Stimulated activated naive CD4-positive, alpha-beta T cell treated with Interleukin-2 at 50 U/mL for 16 hours (primary cell): ENCODE measurements at places on chromosomes 7 and 10.

DNA sequence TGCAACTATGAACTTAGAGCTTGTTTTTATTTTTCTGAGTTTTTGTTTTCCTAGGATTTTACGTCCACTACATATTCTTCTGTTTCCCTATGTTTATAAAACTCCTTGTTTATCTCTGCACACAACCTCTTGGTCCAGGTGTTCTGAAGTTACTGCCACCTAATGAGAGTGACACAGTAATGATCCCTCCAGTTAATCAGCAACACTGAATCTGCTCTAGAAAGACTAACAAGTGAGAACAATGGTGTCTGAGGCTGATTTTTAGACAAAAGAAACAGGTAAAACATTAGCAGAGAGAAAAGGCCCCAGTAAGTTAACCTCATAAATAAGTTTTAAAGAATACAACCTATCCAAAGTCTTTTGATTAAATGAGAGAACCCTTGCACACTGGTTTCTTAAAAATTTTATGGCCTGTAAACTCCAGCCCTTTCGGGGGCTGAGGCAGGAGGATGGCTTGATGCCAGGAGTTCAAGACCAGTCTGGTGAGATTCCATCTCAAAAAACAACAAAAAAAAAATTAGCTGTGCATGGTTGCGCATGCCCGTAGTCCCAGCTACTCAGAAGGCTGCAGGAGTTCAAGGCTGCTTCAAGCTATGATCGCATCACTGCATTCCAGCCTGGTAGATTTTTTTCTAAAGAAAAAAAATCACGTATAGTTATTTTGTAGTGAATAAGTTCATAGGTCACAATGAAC lies 397.6 kb downstream of the MAGI2 start:
- no peak for DNase-seq

DNA sequence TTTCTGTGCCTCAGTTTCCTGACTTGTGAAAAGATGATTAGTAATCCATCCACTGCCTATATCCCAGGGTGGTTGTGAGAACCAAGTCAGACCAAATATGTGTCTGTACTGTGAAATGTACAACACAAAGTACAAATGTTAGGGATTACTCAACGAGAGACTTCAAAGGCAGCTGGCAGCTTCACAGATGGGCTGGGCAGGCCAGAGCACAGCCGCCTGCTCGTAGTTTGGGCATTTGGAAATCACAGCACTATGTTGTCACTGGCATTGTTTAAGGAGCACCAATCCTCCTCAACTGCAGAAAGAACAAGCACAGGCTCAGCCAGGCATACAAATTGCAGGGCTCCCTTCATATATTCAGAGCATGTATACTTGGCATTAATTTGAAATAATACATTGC lies 64.5 kb upstream of the C10orf90 start:
- no peak for DNase-seq

GRCh38 chr10:27223964-27224363 lies 16.6 kb downstream of the ACBD5 start:
- DNase-seq = no peak

DNA sequence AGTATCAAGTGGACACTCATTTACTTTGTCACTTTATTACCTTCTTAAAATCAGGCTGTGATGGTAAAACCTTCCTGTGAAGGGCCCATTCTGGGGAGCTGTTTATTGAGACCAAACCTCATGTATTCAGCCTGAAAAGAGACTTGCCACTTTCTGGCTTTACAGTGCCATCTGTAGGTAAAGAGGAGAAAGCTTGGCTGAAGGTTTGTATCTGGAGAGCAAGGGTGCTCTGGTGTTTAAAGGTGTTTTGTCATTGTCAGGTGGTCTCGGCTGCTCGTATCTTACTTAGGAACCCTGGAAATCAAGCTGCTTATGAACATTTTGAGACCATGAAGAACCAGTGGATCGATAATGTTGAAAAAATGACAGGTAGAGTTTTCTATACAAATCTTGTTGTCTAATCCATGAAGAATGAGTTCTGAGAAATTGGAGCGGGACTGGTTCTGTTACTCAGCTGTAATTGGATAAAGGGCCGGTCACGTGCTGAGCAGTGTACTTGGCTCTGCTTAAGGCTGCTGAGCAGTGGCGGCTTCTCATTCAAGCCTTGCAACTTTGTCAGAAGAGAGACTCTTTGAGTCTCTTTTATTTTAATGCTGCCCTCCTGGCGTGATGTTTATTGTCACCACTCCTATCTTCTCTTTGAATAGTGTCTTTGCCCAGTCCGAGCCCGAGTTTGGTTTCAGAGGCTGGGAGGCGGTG lies 46.9 kb downstream of the AP3M1 start:
- DNase-seq = no peak

- no peak for DNase-seq
Measured at GRCh38 chr10:89051593-89051992, 61.0 kb downstream of the FAS start.

- no peak for DNase-seq
Measured at GRCh38 chr10:48697821-48698764, 13.4 kb downstream of the WDFY4 start.

- DNase-seq = no peak
Measured at GRCh38 chr7:151553356-151553755, 33.7 kb upstream of the RHEB start.

GRCh38 chr10:113100281-113100680 lies 150.2 kb downstream of the TCF7L2 start:
- no peak for DNase-seq

GRCh38 chr10:60564475-60564874 lies 174.8 kb upstream of the ANK3 start:
- no peak for DNase-seq

GRCh38 chr10:43199088-43199683 lies 60.9 kb downstream of the CSGALNACT2 start:
- DNase-seq = no peak

DNA sequence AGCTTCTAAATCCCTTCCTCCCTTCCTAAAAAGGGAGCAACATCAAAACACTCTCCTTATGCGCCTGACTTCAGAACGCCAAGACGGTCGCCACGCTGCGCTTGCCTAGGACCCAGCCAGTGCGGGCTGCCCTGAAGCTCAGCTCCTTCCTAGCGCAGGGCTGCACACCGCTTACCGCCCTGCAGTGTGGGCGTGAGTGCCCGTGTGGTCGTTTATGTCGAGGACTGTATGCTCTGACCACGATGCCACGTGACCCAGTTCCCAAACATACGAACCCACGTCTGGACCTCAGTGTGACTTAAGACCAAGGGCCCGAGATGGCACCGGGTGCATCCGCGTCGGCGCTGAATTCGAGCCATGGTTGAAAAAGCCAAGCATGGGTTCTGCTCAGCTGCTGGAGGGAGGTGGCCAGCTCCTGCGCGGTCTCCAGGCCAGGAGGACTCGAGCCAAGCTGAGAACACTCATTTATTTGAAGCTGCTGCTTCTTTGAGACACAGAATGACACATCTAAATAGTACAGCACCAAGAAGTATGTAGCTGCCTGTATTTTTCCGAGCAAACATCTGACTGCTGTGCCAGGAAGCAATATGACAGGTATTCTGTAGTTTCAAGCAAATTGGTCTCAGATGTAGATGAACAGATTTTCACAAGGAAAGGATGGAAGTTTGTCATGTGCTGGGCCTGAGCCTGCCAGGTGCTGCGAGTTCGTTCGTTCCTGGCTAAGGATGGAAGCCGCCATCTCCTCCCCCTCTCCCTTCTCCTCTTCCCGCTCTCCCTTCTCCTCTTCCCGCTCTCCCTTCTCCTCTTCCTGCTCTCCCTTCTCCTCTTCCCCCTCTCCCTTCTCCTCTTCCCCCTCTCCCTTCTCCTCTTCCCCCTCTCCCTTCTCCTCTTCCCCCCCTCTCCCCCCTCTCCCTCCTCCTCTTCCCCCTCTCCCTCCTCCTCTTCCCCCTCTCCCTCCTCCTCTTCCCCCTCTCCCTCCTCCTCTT lies 184.7 kb downstream of the EBF3 start:
- no peak for DNase-seq

DNA sequence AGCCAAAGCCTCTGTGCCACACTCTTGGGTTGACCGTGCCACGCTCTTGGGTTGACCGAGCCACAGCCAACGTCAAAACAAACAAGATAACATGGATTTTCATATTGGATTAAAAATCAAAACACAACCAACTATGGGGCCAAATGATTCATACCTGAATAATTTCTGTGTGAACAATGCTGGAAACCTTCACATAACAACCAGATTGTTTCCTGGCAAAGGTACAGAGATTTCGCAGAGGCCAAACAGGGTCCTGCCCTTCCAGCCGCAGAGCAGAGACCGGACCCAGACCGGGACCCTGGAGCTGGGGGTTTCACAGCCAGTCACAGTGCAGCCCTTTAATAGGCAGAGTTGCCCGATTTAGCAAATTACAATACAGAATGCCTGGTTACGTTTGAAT lies 40.5 kb downstream of the ITIH5 start:
- no peak for DNase-seq

DNA sequence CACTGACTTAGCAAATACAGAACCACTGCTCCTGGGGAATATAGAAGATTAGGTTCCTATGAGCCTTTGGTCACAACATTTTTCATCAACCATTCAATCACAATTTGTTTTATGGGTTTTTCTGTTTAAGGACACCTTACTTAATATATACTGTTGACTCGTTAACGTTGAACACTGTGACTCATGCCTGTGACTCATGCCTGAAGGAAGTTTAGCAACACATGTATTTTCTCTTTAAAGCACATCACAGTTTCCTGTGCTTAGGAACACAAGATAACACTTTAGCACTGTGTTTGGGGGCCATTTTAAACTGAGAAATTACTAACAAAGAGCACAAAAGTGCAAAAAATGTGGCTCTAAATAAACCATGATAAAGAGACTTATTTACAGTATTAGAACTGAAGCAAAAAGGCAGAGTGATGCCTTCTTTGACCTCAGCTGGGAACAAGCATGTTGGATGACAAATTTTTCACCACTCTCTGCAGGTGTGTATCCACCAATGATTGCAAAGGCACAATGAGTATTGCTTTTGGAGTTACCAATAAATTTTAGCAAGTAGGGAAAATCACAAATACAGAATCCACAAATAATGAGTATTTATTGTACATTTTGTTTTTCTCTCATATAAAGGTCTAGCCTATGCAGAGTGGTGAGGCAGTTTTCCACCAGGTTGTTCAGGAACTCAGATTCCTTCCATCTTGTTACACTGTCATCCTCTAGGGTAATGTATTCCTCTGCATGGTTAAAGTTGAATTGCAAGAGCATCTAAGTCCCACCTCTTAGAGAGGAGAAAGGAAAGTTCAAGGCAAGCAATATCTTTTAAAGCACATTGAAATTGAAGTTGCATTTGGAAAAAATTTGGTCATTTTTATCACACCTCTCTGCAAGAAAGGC lies 7.3 kb downstream of the FGFBP3 start:
- DNase-seq = peak; percentile 58

DNA sequence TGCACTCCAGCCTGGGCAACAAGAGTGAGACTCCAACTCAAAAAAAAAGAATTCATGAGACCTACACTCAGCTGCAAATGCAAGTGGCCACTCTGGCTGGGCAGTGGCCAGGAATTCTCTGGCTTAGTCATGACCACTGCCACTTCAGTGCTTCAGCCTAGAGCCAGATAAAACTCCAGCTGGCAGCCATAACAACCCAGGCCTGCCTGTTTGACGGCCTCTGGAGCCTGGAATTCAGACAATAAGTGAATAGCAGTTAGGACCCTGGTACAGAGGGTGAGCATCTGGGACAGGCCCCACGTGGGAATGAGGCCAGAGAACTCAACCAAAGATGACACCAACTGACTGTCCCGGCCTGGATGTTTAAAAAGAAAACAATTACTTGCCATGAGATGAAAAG lies 18.9 kb downstream of the RCC1L start:
- no peak for DNase-seq

GRCh38 chr7:134374291-134374690 lies 57.6 kb upstream of the SLC35B4 start:
- DNase-seq = no peak

DNA sequence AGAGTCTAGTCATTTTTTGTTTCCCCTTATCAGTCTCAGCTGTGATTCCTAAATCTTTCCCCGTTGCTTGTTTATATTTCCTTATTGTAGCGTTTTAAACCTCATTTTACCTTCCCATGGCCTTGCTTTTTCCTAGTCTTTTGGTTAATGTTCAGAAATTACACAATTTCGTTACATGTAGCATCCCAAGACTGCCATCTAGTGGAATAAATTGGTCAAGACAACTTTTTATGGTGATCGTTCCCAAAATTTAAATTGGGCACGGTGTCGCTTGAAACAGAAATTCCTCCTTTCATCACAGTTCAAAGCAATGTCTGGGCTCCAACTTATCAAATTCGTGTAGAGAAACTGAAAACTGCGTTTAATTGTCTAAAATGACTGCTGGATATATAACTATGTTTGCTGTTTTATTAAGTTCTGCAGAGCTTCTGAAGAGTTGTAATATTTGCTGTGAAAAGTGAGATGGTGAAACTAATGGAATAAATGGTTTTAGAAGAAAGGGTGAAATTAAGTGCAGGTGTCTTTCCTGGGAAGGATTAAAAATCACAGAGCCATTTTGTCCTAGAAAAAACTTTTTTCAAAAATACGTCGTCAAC lies 370.2 kb downstream of the PHF14 start:
- no peak for DNase-seq

DNA sequence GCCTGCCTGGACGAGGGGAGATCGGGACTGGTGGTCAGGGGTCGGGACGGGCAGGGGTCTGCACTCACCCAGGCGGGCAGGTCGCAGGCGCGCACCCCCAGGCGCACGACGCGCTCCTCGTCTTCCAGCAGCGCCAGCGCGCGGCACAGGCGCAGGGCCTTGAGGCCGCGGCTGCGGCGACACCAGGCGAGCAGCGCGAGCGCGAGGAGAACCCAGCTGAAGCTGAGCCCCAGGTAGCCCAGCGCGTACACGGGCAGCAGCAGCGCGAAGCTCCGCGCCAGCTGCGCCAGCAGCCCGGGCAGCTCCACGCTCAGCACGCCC lies 328 bp downstream of the ESYT2 start:
- peak; percentile 74 for DNase-seq

DNA sequence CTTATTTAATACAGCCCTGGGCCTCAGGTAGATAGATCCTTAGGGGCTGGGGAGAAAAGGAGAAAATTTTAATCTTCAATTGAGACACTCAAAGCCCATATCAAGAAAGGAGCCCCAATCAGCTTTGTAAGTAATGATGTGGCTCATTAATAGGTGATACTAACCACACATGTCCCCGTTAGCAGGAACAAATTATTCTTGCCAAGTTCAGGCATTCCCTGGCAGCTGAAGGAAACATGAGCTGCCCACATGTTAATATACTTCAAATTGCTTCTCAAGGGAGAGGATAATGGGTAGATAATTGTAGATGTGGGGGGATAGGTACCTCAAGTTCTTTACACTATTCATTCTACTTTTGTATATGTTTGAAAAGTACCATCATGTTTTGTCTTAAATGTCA lies 14.5 kb downstream of the IFIT5 start:
- no peak for DNase-seq

GRCh38 chr7:28405662-28406061 lies 6.7 kb upstream of the CREB5 start:
- DNase-seq = no peak

DNA sequence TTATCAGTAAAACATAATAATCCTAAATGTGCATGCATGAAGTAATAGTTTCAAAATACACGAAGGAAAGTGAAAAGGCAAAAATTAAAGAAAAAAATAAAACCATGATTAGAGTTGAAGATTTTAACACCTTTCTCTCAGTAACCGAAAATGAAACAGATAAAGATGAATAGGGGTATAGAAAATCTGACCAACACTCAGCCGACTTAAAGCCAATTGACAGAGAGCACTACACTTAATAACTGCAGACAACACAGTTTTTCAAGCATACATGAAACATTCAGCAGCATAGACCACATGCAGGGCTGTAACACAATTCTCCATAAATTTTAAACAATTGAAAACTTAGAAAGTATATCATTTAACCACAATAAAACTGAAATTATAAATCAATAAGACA lies 76.1 kb downstream of the CUBN start:
- no peak for DNase-seq
